NCI-H2107 (cell line): ENCODE measurements at places on chromosomes 6 and 20.

- DNase-seq: no peak
Measured at GRCh38 chr20:5718896-5719595, 31.2 kb upstream of the SHLD1 start.

- no peak for DNase-seq
Measured at GRCh38 chr6:34025112-34025807, 120.6 kb downstream of the GRM4 start.

DNA sequence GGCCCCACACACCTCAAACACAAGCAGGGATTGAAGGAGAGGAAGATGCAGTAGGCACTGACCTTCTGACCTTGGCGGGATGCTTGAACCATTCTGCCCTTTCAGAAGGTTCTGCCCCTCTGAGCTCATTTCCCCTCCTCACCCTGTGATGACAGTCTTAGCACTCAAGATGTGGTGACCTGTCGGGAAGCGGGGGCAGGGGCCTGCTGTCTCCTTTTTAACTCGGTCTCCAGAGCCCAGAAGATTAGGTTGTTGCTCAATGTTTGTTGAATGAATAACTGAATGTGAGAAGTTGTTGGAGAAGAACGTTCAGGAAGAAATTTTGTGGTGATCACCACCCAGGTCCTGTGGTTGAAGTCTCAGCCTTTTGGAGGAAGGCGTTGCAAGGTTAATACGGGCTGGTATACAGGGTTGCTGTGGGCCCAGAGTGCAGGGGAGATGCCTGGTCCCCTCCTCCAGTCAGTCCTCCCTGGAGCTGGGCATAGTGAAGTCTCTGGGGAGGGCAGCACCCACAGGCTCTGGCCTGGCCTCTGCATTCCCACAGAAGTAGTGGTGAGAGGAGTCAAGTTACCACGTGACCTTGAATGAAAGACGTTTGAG lies 49.7 kb upstream of the FUCA2 start:
- no peak for DNase-seq

DNA sequence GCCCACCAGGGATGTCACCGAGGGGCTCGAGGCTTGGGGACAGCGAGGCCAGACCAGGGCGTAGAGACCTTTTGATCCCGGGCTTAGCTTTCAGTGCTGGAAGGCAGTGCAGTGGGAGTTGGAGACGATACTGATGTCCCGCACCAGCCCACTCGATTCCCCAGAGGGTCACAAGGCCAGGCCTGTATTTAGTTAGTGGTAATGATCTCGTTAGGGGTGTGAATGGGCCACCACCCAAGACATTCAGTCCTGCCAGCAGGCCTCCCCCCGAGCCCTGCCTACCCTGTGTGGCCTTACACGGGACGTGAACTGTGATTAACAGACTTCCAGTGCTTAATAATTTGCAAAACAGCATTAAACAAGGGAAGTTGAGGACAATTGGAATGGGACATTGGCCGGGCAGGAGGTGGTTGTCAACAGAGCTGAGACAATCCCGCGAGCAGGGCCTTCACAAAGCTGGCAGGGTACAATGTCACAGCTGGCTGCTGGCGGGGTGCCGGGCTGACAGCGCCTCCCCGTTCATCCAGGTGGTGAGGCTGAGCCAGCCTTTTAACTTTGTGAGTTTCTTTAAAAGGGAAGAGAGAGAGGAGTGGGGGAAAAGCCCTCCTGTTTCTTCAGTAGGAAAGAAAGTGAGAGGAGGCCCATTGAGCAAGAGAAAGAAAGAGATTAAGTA lies 175.3 kb upstream of the RALGAPA2 start:
- DNase-seq: no peak

DNA sequence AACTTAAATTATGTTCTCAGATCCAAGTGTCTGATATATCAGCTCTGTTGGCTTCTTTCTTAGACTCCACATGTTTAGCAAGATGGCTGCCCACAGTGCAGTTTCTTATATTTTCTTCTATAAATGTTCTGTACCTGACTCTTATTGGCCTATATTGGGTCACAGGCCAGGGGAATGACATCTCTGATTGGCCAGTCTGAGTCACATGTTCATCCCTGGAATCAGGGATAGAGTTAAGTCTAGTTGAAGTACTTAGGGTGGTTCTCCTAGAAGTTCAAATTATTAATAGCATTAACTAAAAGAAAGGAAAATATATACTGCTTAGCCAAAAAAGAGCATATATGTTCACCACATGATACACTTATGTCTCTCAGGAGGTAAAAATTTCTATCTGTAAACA lies 105.3 kb upstream of the SLC22A16 start:
- DNase-seq: no peak

DNA sequence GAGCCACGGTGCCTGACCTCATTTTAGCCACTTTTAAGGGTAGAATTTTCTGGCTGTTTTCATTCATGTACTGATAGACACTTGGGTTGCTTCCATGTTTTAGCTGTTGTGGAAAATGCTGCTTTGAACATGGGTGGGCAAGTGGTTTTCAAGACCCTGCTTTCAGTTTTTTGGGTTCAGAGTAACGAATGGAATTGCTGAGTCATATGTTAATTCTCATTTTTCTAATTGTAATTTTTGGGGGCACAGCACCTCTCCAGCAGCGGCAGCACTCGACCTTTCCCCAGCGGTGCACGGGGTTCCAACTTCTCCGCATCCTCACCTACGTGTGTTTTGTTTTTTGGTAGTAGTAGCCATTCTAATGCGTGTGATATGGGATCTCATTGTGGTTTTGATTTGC lies 5.4 kb downstream of the NQO2 start:
- DNase-seq: no peak
